ENCODE measurements at places on chromosomes 3 and 15.

DNA sequence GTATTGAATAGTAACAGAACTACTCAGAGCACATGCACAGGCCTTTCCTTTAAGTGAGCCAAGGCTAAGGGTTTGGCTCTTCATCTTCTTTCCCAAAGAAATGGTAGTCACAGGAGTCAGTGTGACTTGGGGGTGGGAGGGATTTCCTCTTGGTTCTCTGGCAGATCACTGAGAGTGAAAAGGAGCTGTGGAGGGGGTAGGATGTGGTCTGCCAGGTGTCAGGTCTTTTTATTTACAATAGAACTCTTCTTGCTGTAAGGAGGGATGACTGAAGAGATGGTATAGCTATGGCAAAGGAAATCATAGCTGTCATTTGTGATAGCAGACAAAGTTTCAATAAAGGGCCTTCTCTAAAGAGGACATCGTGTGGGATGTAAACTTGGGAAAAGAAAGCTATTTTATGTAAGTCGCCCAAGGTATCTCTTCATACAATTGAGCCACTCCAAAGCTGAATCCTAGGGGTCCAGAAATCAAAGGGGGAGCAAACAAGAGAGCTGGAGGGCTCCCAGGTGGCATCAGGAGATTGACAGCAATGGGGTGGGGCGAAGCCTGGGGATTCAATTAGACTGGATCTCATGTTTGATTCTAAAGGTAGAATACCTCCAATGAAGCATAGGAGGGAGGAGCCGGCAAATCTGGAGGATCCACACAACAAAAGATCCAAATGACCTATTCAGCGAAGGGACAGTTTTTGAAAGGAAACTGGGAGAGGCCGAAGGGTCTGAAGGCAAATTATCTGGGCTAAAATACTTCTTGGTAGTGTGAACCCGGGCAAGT, 20.0 kb upstream of the CHD2 start:
- no peak for DNase-seq

DNA sequence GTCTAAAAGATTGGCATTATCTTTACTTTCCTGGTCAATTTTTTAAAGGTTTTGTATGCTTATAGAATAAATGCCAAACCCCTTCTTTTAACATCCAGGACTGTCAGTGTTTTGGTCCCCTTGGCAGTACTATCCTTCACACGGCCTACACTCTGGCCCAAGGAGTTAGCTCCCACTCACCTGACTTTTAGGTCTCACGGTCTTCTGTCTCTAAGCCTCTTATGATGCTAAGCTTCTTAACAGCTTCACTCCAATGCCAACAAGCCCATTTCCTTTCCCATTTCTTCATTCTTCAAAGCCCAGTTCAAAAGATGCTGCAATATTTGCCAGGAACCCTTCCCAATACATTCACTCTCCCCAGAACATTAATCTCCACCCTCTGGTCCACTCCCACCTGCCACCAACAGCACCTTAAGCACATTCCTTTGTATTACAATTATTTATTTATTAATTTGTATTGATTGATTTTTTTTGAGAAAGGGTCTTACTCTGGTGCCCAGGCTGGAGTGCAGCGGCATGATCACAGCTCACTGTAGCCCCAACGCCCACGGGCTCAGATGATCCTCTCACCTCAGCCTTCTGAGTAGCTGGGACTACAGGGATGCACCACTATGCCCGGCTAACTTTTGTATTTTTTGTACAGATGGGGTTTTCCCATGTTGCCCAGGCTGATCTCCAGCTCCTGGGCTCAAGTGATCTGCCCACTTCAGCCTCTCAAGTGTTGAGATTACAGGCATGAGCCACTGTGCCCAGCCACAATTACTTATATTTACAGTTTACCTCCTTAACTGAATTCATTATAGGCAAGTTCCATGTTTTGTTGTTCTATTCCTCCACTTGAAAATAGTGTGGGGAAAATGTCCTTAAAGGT, 27.8 kb downstream of the IFT80 start:
- DNase-seq: no peak

- DNase-seq: no peak
Observed at GRCh38 chr3:56923526-56924224, 121.9 kb upstream of the ARHGEF3 start.

DNA sequence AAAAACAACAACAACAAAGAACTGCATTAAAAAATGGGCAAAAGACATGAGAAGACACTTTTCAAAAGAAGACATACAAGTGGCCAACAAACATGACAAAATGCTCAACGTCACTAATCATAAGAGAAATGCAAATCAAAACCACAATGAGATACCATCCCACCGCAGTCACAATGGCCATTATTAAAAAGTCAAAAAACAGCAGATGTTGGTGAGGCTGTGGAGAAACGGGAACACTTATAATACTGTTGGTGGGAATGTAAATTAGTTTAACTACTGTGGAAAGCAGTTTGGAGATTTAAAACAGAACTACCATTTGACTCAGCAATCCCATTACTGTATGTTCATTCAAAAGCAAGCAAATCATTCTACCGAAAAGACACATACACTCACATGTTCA, 15.1 kb downstream of the EIF1B start:
- no peak for DNase-seq

- DNase-seq: no peak
Observed at GRCh38 chr3:179410331-179410730, 40.9 kb downstream of the GNB4 start.

GRCh38 chr15:53074221-53074620, 284.1 kb upstream of the ONECUT1 start:
- no peak for DNase-seq
